Stimulated activated CD4-positive, alpha-beta T cell treated with anti-CD3 and anti-CD28 coated beads, Interleukin-15, amount 100 ng/mL, for 48 hours (primary cell): ENCODE measurements at places on chromosomes 3 and 15.

GRCh38 chr3:52253314-52254304 lies 8.1 kb downstream of the PPM1M start:
- peak; percentile 82 for DNase-seq

GRCh38 chr3:20747741-20748140 lies 561.7 kb upstream of the SGO1 start:
- no peak for DNase-seq

DNA sequence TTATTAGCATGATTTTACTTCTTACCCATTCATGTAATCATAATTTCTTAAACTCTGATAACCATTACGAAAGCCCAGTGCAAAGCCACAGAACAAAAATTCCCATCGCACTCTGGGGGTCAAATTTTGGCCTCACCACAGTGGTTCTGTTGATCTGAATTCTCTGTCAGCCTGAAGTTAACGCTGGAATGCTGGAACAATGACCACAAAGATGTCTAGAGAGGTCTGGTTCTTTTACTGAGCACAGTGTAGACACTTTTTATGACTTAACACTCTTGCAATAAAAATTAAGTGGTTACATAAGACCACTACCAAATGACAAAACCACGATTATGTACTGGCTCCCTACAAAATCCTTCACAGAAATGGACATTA lies 94.7 kb downstream of the PDZRN3 start:
- DNase-seq = no peak

GRCh38 chr3:106587551-106587950 lies 718.7 kb upstream of the CBLB start:
- DNase-seq = no peak

DNA sequence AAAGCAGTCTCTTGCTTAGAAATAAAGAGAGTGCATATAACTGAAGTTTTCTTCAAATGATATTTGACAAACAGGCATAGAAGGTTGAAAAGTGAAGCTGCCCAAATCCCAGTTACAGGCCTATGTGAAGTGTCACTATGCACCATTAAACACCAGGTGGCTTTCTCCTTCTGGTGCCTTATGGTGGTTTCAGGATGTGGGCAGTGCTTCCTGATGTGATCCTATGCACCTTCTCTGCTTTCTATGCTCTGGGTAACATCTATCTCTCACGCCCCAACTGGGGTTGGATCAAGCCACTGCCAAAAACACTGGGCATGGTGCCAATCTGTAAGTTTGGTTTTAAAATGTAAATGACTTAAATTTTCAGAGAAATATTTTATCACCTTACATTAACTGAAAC lies 744.7 kb downstream of the TUSC7 start:
- no peak for DNase-seq

- no peak for DNase-seq
Measured at GRCh38 chr3:160472344-160472743, 22.8 kb upstream of the TRIM59 start.

GRCh38 chr3:141070229-141070628 lies 19.1 kb downstream of the SPSB4 start:
- DNase-seq = no peak
